NCI-H774 (cell line): ENCODE measurements at places on chromosomes 13 and 19.

GRCh38 chr19:16608290-16608739 lies 19.7 kb downstream of the MED26 start:
- no peak for DNase-seq

GRCh38 chr19:12880551-12881171 lies 588 bp downstream of the DNASE2 start:
- no peak for DNase-seq

- no peak for DNase-seq
Measured at GRCh38 chr19:54421521-54421920, 6.3 kb downstream of the TTYH1 start.

- DNase-seq = peak; percentile 55
Measured at GRCh38 chr13:100399455-100399854, 189.1 kb downstream of the GGACT start.

DNA sequence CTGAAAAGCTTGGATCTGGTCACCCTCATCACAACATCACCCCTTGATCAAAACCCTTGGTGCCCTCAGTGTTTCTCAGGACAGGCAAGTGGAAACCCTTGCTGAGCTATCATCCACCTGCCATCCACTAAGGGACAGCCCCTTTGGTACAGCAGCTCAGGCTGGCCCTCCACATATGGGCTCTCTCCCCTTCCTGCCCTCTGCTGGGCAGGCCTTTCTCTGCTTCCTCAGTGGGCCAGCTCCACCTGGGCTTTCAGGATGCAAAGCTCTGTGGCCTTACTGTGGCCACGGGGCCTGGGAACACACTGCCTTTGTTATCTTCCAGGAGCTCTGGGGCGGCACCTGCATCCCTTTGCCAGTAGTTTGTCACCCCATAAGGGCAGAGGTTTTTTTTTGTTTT lies 4.9 kb downstream of the SUGP1 start:
- DNase-seq = no peak

GRCh38 chr13:79435561-79435990 lies 29.5 kb upstream of the RBM26 start:
- no peak for DNase-seq

GRCh38 chr19:6739390-6739882 lies at the start of gene TRIP10:
TSS of gene TRIP10 (plus strand) at chr19:6739680. CDS start at chr19:6739762, 82 bp downstream.
- peak; percentile 59 for DNase-seq
